SJSA1 (cell line): ENCODE measurements at places on chromosomes 2 and 18. TPM values are rescaled to one million over a fixed set of nuclear protein-coding genes. Genes with fewer than 3 reads are reported as not detected.

DNA sequence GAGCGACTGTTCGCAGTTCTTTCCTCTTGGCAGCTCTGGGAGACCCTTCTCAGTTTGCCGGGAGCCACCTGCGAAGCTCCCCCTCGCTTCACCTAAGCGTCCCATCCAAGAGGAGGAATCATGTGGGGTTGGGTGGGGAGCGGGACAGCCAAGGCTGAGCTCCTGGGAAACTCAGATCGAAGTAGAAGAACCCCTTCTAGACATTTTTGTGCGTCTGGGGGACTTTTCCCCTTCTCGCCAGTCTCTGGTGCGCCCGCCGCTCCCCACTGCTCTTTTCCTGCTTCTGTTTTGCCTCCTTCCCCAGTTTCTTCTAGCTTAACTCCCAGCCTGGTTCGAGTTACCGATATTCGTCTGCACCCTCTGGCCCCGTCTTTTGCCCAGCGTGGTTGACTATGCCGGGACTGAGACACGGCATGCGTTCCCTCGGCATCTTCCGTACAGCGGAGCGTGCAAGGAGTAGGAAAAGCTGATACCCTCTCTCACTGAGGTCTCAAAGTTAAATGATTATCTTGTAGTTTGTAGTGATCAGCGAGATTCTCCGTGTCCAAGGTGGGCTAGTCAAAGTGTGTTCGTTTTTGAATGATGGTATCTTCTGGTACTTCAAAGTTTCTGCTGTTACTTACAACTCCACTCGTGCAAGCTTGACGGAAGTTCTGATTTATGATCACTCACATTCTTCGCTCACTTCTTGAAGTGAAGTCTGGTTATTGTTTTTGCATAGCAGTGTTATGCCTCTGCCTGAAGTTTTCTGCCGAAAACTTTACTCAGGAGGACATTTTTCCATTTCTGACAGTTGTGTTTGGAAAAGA lies 664 bp downstream of the CAMKMT start:
- peak; percentile 48 for DNase-seq

- no peak for DNase-seq
Observed at GRCh38 chr2:24785671-24786321, 7.4 kb downstream of the PTRHD1 start.

GRCh38 chr18:2985628-2986027 lies 27.3 kb downstream of the LPIN2 start:
- no peak for DNase-seq

The VWA3B gene
- total RNA-seq: not detected in 2 replicates

DNA sequence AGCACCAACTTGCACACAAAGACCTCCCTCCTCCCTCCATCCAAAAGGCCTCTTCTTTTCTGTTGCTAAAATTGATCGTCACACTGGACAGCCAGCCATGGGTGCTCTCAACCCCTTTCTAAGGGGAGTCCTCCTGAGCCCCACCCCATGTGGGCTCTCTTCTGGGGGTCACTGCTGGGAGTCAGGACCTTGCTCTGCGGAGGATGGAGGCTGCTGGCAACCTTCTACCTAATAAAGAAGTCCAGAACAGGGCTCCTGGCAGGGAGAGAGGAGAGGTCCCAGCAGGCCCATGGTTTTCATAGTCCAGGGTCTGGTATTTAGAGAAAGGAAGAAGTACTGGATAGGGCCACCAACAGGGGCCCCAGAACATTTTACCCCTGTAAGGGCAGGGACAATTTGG lies 67.6 kb upstream of the OTOS start:
- no peak for DNase-seq

- no peak for DNase-seq
Observed at GRCh38 chr2:32366595-32366994, 9.8 kb downstream of the BIRC6 start.

DNA sequence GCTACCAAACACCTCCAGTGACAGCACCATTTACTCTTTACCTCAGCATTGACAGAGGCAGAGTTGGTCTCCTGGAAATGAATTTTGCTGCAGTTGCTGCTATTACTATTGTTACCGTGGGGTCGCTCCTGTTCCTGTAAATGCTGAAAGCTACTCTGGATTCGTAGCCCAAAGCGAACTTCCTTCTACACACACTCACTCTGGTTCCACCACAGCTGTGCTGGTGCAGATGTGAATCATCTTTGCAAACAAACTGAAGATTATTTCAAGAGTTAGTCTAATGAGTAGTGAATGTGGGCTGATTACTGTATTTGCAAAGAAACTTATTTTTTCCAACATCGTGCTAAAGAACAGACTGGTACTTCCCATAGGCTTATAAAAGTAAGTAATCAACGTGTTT lies 304.0 kb downstream of the LPIN1 start:
- peak; percentile 79 for DNase-seq
